Right renal pelvis (tissue), 4 donors: ENCODE measurements at places on chromosomes 3 and 15. TPM values are rescaled to one million over a fixed set of nuclear protein-coding genes. Genes with fewer than 3 reads are reported as not detected.

The DNAJB11 gene
- 78.4 TPM for polyA plus RNA-seq

The CYP8B1 gene
- 0.79 TPM for polyA plus RNA-seq

The FAM43A gene
- polyA plus RNA-seq, result 6.7 TPM

- DNase-seq, result peak; percentile 68
These were observed at the start of gene RASA2 for GRCh38 chr3:141486746-141487520. Gene RASA2 (plus strand): TSS chr3:141487027. CDS start chr3:141487084, 57 bp downstream.

GRCh38 chr3:7867587-7867986 is 634.0 kb upstream of the LMCD1 start:
- no peak for DNase-seq
